ENCODE measurements at places on chromosomes 7 and 10. TPM values are rescaled to one million over a fixed set of nuclear protein-coding genes. Genes with fewer than 3 reads are reported as not detected.
A peak's percentile ranks its signal among the peaks of the same experiment; 100 is the strongest.

- no peak for ATAC-seq
Measured at GRCh38 chr7:29865526-29865925, 59.2 kb downstream of the WIPF3 start.

DNA sequence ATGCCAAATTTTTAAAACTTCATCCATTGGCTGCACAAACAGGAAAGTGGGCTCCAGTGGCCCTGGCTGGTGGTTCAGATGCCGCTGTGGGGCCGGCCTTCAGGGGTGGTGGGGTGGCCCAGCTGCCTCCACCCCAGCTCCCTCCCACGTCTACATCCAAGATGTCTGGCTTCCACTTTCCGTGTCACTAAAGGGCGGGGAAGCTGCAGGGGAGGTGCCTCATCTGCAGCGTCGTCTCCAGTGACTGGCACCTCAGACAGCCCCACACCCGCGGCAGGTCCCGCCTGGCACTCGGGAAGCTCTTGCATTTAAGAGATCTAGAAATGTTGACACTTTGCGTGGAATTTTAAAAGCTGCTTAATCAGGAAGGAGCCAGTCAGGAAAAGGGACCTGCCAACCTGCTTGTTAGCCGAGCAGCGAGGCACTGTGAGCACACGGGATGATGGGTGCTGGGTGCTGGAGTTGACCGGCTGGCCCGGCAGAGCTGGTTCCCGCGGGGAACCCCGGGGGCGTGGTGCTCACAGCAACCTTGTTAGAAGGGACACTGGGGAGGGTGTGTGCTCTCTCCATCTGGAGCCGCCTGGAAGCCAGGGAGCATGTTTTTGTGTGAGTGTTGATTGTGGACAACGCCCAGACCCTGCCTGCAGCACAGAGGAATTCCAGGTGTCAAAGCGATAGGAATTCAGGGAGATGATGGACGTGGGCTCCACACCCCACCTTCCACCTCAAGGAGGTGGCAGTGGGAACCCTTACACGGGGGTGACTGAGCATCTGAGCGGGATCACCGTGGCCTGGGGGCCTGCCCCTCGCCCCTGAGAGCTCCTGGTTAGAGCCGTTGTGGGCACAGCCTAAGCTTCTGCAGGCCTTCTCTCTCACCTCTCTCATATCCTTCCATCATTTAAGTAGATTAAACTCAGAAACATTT lies 320.5 kb downstream of the PTPRN2 start:
- no peak for ATAC-seq

GRCh38 chr7:35768346-35768745 lies 32.5 kb upstream of the SEPTIN7 start:
- no peak for ATAC-seq

CXCL12 gene
- total RNA-seq, result 8.4 TPM

DNA sequence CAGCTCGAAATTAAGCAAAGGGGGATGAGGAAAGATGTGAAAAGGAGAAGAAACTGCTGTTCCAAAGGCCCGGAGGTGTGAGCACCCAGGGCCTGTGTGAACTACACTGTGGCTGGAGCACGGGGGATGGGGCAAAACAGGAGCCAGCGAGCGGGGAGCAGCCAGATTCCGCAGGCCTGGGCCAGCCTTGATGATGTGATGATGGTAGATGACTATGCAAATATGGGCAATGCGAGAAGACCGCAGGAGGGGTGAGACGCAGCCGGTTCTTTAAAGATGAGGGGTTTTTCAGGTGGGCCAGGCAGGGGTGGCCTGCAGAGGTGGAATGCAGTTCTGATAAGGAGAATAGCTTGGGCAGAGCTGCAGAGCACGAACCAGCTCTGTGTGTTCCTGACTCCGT lies 61.5 kb downstream of the LANCL2 start:
- no peak for ATAC-seq

DNA sequence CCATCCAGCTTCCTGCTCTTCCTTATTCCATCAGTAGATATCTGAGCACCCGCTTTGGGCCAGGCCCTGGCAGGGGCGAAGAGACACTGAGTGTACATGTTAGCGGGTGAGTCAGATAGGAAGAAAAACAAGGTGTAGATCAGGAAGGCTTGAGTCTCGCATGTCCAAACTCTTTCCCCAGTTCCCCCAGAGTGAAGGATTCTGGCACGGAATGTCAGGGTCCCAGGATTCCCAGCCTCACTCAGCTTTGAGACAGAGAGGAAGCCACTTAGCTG lies 24.1 kb upstream of the CHST15 start:
- peak; percentile 8 for ATAC-seq

- no peak for ATAC-seq
Measured at GRCh38 chr7:27936768-27937102, 196.8 kb downstream of the TAX1BP1 start.

GRCh38 chr7:137003566-137003965 lies 135.1 kb downstream of the CHRM2 start:
- peak; percentile 13 for ATAC-seq

ACHE gene
- total RNA-seq, result 16.8 TPM

- no peak for ATAC-seq
Measured at GRCh38 chr10:124592101-124592500, 130.5 kb downstream of the LHPP start.

DNA sequence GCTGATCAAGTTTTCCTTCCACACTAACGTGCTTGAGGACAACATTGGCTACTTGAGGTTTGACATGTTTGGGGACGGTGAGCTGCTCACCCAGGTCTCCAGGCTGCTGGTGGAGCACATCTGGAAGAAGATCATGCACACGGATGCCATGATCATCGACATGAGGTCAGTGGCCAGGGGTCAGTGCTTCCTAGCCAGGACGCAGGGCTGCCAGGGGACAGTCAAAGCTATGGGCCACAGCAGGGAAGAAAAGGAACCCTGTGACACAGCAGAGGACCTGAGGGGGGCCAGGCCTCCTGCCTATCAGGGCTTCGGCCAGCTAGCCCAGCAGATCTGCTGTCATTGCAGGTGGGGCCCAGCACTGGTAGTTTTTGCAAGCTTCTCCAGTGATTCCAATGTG lies 5.2 kb downstream of the RBP3 start:
- no peak for ATAC-seq

- ATAC-seq, result no peak
Measured at GRCh38 chr7:128846781-128847444, 15.7 kb upstream of the ATP6V1F start.

DNA sequence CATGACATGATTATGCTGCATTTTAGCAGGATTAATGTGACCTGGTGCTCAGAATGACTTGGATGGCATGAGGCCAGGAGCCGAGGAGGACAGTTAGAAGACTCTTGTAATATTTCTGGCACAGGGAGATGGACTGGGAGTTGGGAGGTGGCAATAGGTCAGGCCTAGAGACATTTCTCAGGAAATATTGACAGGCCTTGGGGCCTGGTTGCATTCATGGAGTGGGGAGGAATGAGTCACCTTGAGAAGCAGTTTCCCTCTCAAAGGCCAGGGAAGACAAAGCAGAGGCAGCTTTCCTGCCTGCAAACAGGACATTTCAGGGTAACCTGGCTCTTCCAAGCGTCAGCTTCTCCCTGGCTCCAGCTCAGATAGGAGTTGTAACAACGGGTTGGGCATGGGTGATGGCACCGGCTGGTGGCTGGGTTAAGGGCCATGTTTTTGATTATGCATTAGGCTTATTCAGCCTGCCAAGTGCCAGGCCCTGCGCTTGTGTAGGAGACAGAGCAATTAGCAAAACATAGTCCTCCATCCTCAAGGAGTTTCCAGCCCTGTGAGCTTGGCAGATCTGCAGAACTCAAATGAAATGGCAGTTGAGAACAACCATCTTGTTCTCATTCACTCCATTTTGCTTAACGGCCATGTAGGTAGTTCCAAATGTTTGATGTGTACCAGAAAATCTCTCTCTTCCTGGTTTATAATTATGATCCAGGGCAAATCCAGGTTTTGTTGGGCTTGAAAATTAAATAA lies 38.2 kb downstream of the HK1 start:
- ATAC-seq, result no peak

DNA sequence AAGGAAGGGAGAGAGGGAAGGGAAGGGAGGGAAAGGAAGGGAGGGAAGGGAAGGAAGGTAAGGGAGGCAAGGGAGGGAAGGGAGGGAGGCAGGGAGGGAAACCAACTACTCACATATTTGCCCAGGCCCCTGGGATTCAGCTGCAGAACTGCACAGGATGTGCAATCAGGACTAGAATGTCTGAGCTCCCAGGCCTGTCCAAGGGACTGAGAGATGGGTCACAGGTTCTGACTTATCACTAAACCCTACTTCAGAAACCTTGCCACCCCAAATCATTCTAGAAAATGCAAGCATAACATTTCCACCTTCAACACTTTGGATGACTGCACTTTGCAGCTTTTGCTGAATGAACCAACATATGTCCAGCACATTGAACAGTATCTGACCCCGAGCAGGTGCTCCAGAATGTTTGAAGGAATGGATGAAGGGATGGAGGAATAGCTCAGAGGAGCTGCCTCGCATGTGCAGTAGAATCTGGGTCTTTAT lies 245.3 kb downstream of the KCNMA1 start:
- ATAC-seq, result peak; percentile 35

ENO4 gene
- 0.38 TPM for total RNA-seq

GRCh38 chr7:50834031-50834535 lies 51.4 kb upstream of the GRB10 start:
- ATAC-seq, result no peak

ATRNL1 gene
- total RNA-seq, result 40.2 TPM

CNPY1 gene
- total RNA-seq, result not detected
